Activated CD4-positive, CD25-positive, alpha-beta regulatory T cell treated with anti-CD3 and anti-CD28 coated beads, Interleukin-2, amount 50 U/mL, for 24 hours (primary cell): ENCODE measurements at places on chromosomes 2 and 18.

- ATAC-seq: no peak
These were observed 74.2 kb upstream of the STK17B start for GRCh38 chr2:196245378-196246140.

- ATAC-seq: no peak
These were observed 24.8 kb downstream of the LDLRAD4 start for GRCh38 chr18:13243363-13243762.

DNA sequence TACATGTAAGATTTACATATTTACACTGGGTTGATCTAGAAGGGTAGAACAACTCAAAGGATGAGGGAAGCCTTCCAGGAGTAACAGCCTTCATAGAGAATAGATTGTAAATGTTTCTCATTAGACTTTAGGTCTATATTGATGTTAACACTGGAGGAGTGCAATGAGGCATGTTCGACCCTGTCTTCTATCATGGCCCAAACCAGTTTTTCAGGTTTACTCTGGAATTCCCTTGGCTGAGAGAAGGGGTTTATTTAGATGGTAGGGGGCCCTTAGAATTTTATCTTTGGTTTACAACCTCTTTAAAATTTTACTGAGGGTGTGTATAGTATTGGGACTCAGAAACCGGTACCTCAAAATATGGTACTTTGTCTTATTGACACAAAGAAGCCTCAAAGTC lies 634.9 kb upstream of the PIK3C3 start:
- no peak for ATAC-seq

- no peak for ATAC-seq
These were observed 57.8 kb downstream of the RBKS start for GRCh38 chr2:27832396-27832795.

DNA sequence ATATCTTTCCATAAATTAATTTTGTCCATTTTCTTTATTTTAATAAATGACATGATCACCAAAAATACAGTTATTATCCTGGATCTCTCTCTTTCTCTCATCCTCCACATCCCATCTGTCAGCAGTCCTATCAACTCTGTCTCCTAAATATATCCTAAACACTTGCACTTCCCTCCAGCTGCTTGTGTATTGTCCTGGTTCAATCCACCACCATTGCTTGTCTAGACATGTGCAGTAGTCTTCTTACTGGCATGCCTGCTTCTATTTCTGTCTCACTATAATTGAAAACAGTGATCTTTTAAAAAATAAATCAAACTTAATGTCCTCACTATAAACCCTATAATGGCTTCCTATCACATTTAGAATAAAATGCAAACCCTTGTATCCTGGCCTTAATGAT lies 2168.6 kb upstream of the PIK3C3 start:
- no peak for ATAC-seq

- ATAC-seq: no peak
These were observed 8.0 kb downstream of the ZEB2 start for GRCh38 chr2:144511937-144512336.

DNA sequence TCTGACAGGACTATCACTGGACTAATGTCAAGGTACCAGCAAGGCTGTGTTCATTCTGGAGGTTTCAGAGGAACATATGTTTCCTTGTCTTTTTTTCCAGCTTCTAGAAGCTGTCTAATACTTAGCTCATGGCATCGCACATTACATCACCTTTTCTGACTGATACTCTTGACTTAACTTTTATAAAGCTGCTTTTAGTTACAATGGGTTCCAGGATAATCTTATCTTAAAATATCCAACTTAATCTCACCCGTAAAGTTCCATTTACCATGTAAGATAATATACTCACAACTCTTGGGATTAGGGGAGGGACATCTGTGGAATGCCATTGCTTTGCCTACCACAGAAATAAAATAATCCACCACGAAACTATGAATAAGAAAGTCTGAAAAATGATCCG lies 394.2 kb downstream of the CDH19 start:
- ATAC-seq: no peak

DNA sequence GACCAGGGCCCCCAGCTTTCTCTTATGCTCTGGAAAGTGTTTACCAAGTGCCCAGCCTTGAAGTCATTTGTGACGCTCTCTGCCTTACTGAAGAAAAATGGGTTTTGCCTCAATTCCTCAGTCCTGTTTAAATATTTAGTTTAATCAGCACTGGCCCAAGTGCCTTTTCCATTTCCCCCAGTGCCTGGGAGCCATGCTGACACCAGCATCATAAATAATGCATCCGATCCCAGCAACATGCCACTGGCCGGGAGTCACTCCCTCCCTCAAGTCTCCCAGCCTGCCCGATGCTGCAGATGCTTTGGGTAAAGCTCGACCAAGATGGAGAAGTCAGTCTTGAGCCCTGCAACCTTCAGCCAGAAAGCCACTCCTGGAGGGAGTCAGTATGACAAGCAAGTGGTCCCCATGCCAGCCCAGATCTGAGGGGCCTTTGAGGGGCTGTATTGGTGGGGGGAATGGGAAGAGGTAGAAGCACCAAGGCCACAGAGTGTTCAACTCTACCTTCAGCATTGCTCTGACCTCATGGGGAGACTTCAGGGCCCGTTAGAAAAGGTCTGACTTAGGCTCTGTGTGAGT lies 12.0 kb upstream of the MTA3 start:
- no peak for ATAC-seq

DNA sequence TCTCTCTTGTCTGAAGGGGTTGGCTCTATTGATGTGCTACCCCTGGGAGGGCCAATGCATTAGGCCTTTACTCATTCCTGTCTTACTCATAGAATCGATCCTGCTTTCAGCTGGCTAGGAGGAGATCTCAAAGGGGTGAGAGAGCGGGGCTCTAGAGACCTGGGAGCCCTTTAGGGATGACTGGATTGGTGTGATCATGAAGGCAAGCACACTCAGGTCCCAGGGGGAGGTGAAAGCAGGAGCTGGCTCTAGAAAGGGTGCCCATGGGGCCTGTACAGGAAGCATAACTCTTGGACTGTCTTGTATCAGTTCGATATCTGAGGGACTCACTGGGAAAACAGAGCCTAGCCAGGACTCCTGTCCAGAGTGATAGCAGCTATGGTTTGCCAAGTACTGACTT lies 47.8 kb downstream of the INPP4A start:
- ATAC-seq: no peak

DNA sequence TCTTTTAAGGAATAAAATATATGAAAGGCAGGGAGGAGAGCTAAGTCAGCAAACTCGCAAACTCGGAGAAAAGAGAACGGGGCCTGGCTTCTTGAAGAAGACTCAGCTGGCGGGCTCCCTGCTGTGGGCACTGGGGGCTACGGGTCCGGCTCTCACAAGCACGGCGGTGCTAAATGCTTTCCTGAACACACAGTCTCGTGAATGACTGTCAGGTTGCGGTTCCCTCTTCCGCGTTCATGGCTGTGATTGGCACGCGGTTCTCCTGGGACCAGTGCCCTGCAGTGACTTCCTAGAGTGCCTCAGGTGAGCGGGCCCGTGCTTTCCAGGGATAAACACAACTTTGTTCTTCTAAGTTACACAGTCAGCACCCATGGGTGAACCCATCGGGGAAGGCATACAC lies 208.4 kb downstream of the HDAC4 start:
- no peak for ATAC-seq

- ATAC-seq: no peak
These were observed 638.0 kb downstream of the NYAP2 start for GRCh38 chr2:226037526-226037925.

GRCh38 chr2:223916181-223916920 lies 28.8 kb downstream of the WDFY1 start:
- no peak for ATAC-seq
